ENCODE measurements at places on chromosomes 16 and 17.

DNA sequence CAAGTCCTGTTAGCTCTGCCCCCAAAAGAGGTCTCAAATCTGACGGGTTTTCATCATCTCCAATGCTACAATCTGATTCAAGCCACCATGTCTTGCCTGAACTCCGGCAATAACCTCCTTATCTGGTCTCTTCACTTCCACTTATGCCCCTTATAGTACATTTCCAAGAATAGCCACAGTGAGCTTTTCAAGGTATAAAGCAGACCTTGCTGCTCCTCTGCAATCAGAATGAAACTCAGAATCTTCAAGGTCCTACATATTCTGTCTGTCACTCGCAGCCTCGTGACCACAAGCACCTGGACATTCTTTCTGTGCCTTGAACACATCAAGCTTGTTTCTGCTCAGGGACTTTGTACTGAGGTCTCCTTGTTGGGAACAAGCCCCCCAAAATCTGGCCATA is 84.7 kb downstream of the YPEL2 start:
- DNase-seq, result no peak

DNA sequence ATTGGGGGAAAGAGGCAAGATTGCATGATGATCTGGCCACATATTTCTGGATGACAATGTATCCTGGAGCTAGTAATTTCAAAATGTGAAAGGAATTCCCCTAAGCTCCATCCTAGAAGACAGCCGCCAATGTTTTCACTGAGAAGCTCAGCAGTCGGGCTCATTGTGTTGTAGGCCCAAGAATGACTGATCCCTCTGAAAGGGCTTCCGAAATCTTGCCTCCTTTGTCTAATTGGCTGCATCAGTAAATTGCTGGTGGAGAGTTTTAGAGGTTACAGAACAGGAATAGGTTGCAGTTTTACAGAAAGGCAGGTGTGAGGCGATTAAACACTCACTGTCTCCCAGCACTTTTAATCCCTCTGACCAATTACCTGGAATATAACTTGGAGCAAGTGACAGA is 464.1 kb upstream of the SALL1 start:
- no peak for DNase-seq

DNA sequence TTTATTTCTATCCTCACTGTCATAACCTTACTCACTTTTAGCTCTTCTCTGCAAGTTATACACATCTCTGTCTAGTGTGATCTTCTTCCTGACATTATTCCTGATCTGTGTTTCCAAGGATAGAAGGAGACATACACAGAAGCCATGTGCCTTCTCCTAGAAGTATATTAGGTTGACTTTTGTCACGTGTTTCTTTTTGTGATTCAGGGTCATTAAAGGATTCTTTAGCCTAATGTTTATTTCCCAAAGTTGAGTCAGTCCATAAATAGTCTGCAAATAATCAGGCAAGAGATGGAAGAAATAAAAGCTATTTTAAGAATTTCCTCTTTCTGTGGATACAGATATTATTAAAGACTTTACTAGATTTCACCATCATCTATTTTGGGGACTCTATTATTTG is 214.1 kb upstream of the GOT2 start:
- DNase-seq, result no peak

DNA sequence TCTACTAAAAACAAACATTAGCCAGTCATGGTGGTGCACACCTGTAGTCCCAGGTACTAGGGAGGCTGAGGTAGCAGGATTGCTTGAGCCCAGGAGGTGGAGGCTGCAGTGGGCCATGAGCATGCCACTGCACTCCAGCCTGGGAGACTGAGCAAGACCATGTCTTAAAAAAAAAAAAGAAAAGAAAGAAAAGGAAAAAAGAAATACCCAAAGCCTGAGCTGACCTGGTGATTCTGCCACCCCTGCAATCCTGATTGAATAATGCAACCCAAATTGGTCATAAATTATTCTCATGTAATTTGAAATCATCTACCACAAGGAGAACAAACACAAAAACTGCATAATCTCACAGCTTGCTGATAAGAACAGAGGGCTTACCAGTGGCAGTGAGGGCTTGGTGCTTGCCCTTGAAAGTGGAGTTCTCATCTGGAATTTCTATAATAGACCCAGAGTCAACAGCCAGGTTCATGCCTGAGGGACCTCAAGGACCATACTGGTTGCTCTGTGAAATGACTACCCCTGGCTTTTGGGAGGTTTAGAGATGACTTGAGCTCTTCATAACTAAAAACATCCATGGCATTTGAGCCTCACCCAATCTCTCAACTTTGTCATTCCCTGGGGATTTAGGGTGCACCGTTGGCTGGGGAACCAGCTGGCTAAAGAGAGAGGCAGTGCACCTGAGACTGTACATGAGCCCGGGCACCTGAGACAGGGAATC is 35.4 kb upstream of the TMC5 start:
- DNase-seq, result no peak

DNA sequence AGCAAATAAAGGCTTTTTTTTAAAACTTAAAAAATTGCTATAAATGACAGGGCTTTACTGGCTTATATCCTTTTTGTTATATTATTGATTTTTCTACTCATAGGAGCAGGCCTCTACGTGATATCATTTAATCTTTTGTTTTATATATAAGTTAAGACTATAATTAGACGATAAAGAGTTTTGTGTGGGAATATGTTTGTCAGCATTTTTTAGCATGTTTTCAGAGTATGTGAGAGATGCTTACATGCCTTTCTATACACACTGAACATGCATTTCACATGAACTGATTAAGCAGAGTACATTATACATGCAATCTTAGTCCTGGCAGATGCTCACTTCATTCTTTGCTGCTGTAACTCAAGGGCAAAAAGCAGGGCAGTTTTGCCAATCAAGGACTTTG is 7.7 kb upstream of the KRT222 start:
- DNase-seq, result no peak

GRCh38 chr17:81710514-81711308 is 1.4 kb upstream of the SLC25A10 start:
- peak; percentile 48 for DNase-seq

- DNase-seq, result peak; percentile 12
Observed at GRCh38 chr17:44309472-44309871, 1.1 kb downstream of the RUNDC3A start.

- DNase-seq, result no peak
Observed at GRCh38 chr17:57889252-57889651, 39.4 kb upstream of the MRPS23 start.

Data from SHP77 treated with DMSO at 0.1 percent for 48 hours (cell line).